Neural crest cell (in vitro differentiated cells): ENCODE measurements at places on chromosomes 7 and 10. TPM values are rescaled to one million over a fixed set of nuclear protein-coding genes. Genes with fewer than 3 reads are reported as not detected.

DNA sequence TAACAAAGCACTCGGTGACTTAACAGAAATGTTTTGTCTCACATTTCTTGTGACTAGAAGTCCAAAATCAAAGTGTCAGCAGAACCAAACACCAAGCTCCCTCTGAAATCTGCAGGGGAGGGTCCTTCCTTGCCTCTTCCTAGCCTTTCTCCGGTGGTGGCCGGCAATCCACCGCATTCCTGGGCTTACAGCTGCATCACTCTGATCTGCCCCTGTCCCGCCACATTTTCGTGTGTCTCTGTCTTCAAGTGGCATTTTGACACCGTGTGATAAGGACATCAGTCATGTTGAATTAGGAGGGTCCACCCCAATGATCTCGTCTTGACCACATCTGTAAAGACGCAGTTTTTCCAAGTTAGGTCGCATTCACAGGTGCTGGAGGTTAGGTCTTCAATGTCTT, 30.5 kb upstream of the TOMM7 start:
- peaks cover 23% of the 10 kb centered on the region for H3K4me1 ChIP-seq
- H3K27ac ChIP-seq = no peak overlapping the region
- H3K27me3 ChIP-seq = peaks cover 26% of the 10 kb centered on the region
- peaks cover 7% of the 10 kb centered on the region for H3K36me3 ChIP-seq

The DNAJC12 gene
- 3.8 and 4.1 TPM in 2 replicates for total RNA-seq

DNA sequence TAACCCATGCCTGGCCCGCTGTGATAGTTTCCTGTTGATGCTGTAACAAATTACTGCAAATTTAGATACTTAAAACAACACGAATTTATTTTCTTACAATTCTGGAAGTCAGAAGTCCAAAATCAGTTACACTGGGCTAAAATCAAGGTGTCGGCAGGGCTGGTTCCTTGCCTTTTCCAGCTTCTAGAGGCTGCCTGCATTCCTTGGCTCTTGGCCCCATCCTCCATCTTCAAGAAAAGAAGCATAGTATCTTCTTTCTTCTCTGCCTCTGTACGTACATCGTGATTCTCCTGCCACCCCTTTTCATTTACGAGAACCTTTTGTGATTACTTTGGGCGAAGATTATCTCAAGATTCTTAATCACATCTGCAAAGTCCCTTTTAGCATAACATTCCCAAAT, 1.6 kb upstream of the TIAL1 start:
- H3K36me3 ChIP-seq = peaks cover 13% of the 10 kb centered on the region
- no peak for DNase-seq
- peaks cover 37% of the 10 kb centered on the region for H3K4me1 ChIP-seq
- H3K4me3 ChIP-seq = peak overlapping the region; percentile 49
- no peak overlapping the region for H3K27ac ChIP-seq
- H3K27me3 ChIP-seq = no peaks in the 10 kb centered on the region

- H3K4me1 ChIP-seq = peaks cover 28% of the 10 kb centered on the region
- no peaks in the 10 kb centered on the region for H3K27me3 ChIP-seq
- peak; percentile 8 for DNase-seq
Measured at GRCh38 chr7:29297194-29297890, 102.8 kb downstream of the CHN2 start.

GRCh38 chr10:80662429-80663261, 124.9 kb downstream of the SH2D4B start:
- H3K27me3 ChIP-seq = peaks cover 3% of the 10 kb centered on the region
- H3K27ac ChIP-seq = peak overlapping the region; percentile 14
- no peaks in the 10 kb centered on the region for H3K36me3 ChIP-seq
- H3K4me3 ChIP-seq = peak overlapping the region; percentile 71
- peak; percentile 94 for DNase-seq

- H3K4me1 ChIP-seq = peaks cover 62% of the 10 kb centered on the region
- DNase-seq = no peak
- H3K27ac ChIP-seq = peak overlapping the region; percentile 21
Measured at GRCh38 chr10:112634096-112634830, 187.2 kb downstream of the VTI1A start.

DNA sequence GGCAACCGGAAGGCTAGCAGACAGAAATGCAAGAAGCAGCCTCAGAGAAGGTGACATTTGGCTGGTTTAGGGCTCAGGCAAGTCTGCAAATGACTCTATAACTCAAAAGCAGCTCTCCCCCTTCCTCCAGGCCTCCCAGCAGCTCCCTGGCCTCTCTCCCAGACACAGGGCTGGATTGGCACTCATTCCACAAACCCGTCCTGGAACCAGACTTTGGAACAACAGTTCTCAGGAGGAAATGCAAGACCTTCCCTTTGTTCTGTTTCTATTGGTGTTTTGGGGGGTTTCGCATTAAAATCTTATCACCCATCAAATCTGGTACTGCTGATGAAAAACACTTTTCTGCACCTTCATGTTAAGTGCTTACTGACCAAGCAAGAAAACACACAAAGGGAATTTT, 40.3 kb upstream of the EFCAB10 start:
- no peaks in the 10 kb centered on the region for H3K27me3 ChIP-seq
- no peak for DNase-seq
- H3K27ac ChIP-seq = no peak overlapping the region
- no peaks in the 10 kb centered on the region for H3K4me1 ChIP-seq
- H3K4me3 ChIP-seq = no peak overlapping the region

DNA sequence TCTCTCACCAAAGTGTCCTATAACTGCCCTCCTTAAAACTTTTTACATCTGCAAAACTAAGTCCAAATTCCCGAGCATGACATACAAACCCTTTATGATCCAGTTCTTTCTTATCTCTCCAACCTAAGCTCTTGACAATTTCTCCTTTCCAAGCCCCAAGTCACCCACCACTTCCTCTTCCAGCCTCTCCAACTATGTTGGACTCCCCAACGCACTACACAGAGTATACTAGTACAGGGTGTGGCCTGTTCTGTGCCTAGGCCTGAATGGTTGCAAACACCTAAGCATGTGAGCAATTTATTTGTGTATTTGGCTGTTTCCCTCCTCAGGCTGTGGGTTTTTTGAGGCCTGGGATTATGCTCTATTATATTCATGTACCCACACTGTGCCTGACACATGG, 101.2 kb upstream of the APBB1IP start:
- no peak overlapping the region for H3K4me3 ChIP-seq
- H3K36me3 ChIP-seq = peaks cover 2% of the 10 kb centered on the region
- H3K27me3 ChIP-seq = peaks cover 16% of the 10 kb centered on the region
- peaks cover 7% of the 10 kb centered on the region for H3K4me1 ChIP-seq
- H3K27ac ChIP-seq = no peak overlapping the region

DNA sequence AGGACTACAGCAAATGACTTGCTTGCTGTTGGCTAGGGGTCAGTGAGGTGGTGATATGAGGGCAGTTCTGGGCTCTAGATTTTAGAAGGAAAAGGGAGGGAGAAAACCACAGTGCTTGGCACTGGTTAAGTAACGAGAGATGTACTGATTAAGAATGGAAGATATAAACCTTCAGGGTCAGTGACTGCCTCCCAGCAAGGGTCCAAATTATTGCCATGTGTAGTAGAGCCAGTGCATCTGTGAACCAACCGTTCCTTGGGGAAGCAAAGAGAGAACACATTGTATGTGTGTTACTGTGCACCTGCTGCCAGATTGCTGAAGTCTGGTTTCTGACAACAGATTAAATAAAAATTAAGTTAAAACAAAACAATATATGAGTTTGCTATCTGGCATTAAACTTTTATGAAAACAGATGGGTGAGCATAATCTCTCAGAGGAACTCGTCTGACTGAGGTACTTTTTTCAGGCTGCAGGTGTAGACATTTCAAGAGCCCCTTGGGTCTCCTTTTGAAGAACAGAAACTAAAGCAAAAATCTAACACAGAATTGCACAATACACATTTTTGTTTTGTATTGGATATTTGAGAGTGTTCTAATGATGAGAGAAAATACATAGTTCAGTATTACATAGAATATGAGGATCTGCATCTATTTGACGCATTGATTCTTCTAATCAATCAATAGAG, 1120.6 kb downstream of the SORCS3 start:
- H3K4me3 ChIP-seq = no peak overlapping the region
- no peaks in the 10 kb centered on the region for H3K27me3 ChIP-seq
- H3K27ac ChIP-seq = no peak overlapping the region
- no peaks in the 10 kb centered on the region for H3K4me1 ChIP-seq

The CYP3A4 gene
- total RNA-seq = not detected in 2 replicates

DNA sequence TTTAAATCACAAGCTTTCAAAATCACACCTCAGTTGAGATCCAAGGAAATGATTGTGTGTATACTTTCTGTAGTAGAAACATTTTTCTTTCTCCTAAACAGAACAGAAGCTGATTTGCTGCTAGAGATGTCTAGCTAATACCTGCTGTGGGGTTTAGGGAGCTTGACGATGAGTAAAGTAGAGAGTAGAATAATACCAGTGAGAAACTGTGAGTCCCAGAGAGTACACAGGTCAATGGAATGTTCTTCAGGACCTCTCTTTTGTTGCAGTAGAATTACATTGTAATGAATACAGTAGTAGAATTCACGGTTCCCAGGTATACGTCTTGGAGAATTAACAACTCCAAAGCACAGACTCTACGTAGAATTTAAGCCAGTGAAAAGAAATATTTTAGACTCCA, 18.0 kb downstream of the TRUB1 start:
- no peaks in the 10 kb centered on the region for H3K27me3 ChIP-seq
- H3K4me1 ChIP-seq = no peaks in the 10 kb centered on the region
- H3K27ac ChIP-seq = no peak overlapping the region
- DNase-seq = no peak
- no peak overlapping the region for H3K4me3 ChIP-seq

DNA sequence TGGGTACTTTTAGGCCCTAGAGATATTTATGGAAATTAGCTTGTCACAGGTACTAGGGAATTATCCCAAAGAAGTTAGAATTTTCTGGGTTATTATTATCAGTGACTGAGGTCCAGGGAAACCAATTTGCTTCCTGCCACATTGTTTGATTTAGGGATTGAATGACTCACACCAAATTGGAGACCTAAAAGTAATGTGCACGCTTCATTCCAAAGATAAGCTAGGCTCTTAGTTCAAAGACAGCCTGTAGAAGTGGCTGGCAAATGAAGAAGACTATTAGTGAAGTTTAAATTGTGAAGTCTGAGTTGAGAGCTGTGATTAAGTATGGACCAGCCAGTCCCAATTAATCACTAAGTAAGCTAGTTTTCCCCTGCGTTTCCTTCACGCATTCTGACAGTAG, 188.1 kb upstream of the MYO3A start:
- peaks cover 4% of the 10 kb centered on the region for H3K27me3 ChIP-seq
- no peaks in the 10 kb centered on the region for H3K4me1 ChIP-seq
- H3K27ac ChIP-seq = no peak overlapping the region
- DNase-seq = no peak

DNA sequence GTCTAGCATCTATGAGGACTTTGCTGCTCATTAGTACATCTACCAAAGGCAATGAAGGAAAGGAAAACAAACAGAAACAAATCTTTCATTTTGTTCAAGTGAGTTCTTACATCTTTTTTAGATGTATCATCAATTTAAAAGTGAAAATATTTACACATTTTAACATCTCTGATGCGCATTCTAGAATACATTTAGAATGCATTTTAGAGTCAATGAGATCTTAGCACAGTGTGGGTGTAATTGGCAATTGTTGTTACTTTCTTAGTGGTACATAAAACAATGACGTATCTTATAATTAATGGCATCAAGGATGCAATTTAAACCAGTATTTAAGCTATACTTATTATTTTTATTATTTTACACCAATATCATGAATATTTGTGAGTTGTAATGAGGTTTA, 51.4 kb downstream of the TPK1 start:
- no peak overlapping the region for H3K27ac ChIP-seq
- H3K27me3 ChIP-seq = no peaks in the 10 kb centered on the region
- no peaks in the 10 kb centered on the region for H3K36me3 ChIP-seq
- no peak overlapping the region for H3K4me3 ChIP-seq

GRCh38 chr7:81267508-81267907, 348.7 kb upstream of the SEMA3C start:
- H3K27me3 ChIP-seq = no peaks in the 10 kb centered on the region
- DNase-seq = no peak
- H3K4me3 ChIP-seq = no peak overlapping the region
- no peaks in the 10 kb centered on the region for H3K36me3 ChIP-seq

The MOGAT3 gene
- total RNA-seq = not detected in 2 replicates

DNA sequence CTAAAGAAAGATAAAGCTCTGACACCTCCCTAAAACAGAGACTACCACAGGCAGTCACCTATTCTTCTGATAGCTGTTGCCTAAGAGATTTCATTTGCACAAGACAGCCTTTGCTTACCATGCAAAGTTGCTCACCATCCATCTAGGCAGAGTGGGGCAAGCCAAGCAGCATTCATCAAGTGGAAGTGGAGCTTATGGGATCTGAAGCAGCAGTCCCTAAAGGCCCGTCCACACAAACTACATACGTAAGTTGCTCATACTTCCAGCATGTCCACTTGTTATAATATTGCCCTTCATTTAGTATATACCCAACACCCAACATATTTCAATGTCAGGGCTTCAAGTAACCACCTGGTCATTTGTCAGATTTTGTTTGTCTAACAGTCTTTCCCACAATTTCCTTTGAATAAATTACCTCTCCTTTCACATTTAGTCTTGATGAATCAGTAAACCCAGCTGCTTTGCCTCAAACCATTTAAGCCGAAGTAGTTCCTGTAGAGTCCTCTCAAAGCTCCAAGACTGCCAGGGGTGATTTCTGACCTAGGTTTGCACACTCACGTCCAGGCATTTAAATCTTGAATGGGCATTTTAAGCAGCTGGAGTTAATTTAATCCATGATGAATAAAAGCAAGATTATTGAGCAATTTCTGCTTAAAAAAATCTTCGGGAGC, 67.9 kb downstream of the ATAD1 start:
- no peak for DNase-seq
- no peak overlapping the region for H3K4me3 ChIP-seq
- H3K27ac ChIP-seq = no peak overlapping the region
- H3K27me3 ChIP-seq = no peaks in the 10 kb centered on the region
- H3K4me1 ChIP-seq = peaks cover 4% of the 10 kb centered on the region

GRCh38 chr7:95295397-95295796, 28.9 kb downstream of the PON1 start:
- H3K27me3 ChIP-seq = no peaks in the 10 kb centered on the region
- H3K36me3 ChIP-seq = peaks cover 8% of the 10 kb centered on the region
- no peak overlapping the region for H3K4me3 ChIP-seq
- H3K27ac ChIP-seq = no peak overlapping the region
- no peak for DNase-seq
- peaks cover 12% of the 10 kb centered on the region for H3K4me1 ChIP-seq
